ENCODE measurements at places on chromosomes 4 and X.

DNA sequence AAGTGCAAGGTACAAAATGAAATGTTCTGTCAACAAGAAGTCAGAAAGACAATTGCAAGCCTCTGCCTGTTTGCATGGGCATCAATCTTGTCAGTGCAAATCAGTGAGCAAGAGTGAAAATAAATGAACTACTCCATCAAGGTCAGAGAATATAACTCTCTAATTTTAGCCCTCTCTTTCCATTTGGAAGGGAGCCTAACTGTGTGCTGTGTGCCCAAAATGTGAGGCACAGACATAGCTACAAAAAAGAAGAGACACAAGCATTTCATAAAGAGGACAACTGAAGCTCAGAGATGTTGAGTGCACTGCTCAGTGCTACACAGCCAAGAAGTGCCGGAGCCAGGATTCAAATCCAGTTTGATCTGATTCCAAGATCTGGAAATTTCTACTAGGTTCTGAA, 114.3 kb downstream of the SLC2A9 start:
- no peak for DNase-seq

DNA sequence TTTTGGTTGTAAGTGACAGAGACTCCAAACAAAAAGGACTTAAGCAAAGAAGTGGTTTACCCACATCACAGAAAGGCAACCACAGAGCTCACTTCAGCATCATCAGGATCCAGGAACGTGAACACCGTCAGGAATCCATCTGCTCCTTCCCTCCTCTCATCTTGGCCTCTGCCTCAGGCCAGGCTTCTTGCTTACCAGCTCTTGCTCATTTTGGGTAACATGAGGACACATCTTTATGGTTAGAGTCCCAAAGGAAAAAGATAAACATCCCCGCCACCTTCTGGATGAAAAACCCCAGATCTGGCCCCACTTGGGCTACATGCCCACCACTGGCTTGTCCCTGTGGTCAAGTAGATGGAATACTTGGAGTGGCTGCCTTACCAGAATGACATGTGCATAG, 176.8 kb upstream of the RPL34 start:
- DNase-seq = no peak

GRCh38 chr4:2723751-2724150, 32.4 kb downstream of the TNIP2 start:
- no peak for DNase-seq

DNA sequence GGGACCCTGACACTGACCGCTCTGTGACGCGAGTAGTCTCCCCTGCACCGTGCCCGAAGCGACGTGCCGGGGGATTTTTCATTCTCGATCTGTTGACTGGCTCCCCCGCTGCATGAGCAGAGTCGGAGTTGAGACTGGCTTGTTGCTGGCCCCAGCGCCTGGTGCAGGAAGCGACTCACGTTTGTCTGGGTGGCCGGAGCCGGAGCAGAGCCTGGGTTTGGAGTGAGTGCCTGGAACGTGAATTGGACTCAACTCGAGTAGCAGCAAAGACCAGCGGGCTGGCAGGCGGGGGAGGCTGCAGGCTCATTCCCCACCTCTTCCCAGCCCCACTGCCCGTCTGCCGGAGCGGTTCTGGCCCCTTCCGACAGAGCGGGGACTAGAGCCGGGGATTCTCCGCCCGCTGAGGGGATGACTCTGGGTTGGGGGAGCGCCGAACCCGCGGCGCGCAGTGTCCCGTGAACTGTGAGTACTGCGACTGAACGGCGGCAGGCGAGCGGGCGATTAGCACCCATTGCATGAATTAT, 554 bp downstream of the PCDH7 start:
- DNase-seq = no peak

DNA sequence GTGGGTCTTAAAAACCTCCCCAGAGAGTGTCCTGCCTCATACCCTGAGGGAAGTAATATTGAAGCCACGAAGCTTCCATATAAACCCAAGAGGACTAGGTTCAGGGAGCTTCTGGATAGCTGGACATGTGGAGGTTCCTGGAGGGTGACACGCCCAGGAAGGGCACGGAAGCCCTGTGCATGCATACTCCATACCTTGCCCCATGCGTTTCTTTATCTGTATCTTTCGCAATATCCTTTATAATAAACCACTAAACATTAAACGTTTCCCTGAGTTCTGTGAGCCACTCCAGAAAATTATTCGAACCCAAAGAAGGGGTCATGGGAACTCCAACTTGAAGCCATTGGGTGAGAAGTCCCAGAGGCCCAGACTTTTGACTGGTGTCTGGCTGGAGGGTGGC, 45.7 kb upstream of the HPF1 start:
- no peak for DNase-seq

DNA sequence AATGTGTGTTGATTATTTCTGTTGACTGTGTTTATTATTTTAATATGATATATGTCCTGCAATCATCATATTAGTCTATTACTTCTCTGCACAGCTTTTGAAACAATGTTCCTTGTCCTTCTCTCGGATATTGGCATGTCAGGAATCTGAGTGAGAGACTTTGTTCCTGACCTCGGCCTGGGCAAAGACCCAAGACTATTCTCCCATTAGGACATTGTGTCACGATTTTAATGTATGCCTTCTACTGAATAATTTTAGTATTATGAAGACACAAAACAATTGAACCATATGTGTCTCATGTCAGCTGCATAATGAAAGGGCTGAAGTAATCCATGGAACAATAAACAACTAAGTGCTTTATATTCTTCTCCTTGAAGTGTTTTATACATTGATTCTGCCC, 580.8 kb upstream of the TENM3 start:
- DNase-seq = no peak

DNA sequence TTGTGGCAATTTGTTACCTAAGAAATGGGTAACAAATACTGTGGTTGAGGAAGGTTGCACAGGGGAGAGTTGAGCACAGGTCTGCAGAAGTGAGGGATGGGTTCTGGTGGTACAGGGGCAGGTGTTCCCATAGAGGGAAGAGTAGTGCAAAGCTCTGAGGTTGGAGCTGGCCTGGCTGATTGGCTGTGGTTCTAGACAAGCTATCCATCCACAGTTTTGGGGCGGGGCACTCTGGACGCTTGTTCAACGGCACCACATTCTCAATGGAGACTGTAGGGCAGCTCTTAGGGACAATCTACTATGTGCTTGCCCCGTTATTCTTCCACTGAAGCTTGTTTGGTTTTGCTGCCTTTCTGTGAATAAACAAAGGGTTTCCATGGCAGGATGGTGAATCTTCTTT, 35.4 kb downstream of the NAT8L start:
- no peak for DNase-seq

GRCh38 chr4:147580396-147580795, 36.8 kb upstream of the TMEM184C start:
- no peak for DNase-seq

DNA sequence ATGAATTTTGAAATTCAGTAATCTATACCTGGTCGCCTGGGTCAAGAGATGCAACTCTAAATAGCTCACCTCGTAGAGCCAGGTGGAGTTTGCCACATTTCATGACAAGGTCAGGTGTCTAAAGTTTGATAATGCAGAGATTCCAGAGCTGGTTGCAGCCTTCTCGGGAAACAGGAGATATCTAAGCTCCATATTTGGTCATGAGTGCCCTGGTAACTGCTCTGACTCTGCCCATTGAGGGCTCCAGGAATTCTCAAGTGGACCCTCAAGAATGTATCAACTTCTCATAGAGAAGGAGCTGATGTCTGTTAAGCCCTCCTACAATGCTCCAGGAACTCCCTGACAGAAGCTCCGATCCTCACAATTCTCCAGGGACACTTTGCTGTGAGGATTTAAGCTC, 33.2 kb upstream of the TSPAN5 start:
- no peak for DNase-seq

GRCh38 chr4:146567396-146567795, 45.7 kb upstream of the SLC10A7 start:
- DNase-seq = no peak

- DNase-seq = no peak
Observed at GRCh38 chr4:133081246-133081645, 67.8 kb upstream of the PCDH10 start.

GRCh38 chrX:9033586-9033985, 341 bp downstream of the FAM9B start:
- no peak for DNase-seq
